SK-MEL-5 (cell line): ENCODE measurements at places on chromosomes 11 and 22. TPM values are rescaled to one million over a fixed set of nuclear protein-coding genes. Genes with fewer than 3 reads are reported as not detected.
A peak's percentile ranks its signal among the peaks of the same experiment; 100 is the strongest.

The CHRM1 gene
- 0.16 and 0.18 TPM in 2 replicates for total RNA-seq

The RNF26 gene
- 3.2 and 3.5 TPM in 2 replicates for total RNA-seq

The PANX3 gene
- not detected in 2 replicates for total RNA-seq

DNA sequence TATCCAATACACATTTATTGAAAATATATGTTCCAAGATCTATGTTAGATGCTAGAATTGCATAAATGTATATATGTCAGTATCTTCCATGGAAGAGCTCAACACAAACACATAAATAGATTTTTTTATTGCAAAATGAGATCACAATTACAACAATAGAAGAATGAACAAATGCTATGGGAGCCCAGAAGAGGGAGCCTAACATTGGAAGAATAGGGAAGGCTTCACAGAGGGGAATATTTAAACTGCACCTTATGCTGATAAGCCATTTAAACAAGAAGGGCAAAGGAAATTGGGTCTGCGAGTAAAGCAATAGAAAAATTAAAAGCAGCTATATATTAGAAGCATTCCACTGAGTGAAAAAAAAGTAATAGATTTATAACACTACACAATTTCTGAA, 96.1 kb upstream of the LRRC55 start:
- no peak for DNase-seq

GRCh38 chr11:2748061-2748813, 48.4 kb upstream of the KCNQ1OT1 start:
- DNase-seq, result no peak

- no peak for DNase-seq
Measured at GRCh38 chr11:70740488-70740851, 342.1 kb downstream of the CTTN start.

GRCh38 chr22:26892166-26893041, 235.0 kb downstream of the MIAT start:
- no peak for DNase-seq

DNA sequence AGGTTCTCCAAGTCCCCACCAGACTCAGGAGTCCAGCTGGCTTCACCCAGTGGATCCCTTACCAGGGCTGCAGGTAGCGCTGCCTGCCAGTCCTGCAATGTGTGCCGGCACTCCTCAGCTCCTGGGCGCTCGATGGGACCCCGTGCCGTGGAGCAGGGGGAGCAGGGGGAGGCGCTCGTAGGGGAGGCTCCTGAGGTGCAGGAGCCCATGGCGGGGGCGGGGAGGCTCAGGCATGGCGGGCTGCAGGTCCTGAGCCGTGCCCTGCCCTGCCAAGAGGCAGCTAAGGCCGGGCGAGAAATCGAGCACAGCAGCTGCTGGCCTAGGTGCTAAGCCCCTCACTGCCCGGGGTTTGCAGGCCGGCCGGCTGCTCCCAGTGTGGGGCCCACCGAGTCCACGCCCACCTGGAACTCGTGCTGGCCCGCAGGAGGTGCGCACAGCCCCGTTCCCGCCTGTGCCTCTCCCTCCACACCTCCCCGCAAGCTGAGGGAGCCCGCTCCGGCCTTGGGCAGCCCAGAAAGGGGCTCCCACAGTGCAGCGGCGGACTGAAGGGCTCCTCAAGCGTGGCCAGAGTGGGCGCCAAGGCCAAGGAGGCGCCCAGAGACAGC, 792.9 kb upstream of the CCDC179 start:
- no peak for DNase-seq

DNA sequence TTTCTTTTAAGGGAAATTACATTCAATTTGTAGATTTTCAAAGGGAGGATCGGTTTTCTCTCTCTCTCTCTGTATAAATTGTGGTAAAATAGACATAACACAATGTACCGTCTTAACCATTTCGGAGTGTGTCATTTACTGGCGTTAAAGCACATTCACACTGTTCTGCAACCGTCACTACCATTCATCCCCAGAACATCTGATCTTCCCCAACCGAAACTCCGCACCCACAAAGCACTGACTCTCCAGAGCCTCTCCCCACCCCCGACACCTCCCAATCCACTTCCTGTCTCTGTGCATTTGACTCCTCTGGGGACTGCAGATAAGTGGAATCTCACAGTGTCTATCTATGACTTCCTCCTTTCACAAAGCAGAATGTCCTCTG, 15.9 kb upstream of the GRAMD4 start:
- peak; percentile 90 for DNase-seq
